ENCODE measurements at places on chromosomes 6 and 20.

DNA sequence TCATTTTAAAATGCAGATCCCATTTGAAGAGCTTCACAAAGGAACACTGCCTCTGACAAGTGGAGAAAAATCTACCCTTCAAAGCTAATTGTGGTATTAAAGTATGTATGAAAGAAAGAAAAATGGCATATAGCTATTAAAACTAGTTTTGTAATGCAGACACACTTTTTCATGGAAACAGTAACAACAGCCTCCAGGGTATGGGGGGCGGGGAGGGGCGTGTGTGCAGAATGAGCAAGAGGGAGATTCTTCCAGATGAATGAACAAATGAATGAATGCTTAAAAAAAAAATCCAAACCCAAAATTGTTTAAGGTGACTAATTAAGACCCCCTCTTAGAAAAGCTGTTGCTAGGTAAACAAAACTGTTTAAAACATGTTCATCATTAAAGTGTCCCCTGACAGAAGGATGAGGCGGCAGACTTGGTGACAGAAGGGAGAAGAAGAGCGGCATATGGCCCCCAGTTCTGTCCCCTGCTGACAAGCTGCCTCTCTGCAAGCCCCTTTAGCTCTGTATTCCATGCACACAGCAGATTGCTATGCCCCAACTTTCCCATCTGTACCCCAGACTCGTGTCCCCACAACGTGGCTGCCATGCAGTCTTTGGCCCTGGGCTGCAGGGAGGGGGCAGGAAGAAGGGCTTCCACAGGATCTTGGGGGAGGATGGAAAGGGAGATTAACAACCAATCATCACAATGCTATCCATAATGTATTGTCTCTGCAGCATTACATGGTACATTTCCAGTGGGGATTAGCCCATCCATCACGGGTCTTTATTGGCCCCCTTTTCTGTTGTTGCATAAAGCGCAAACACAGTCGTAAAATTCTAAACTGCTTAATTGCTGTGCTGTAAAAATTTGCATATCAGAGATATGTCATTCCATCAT is 108.4 kb upstream of the OLIG3 start:
- DNase-seq, result no peak

- DNase-seq, result no peak
Measured at GRCh38 chr6:56999049-56999448, 44.1 kb downstream of the BEND6 start.

DNA sequence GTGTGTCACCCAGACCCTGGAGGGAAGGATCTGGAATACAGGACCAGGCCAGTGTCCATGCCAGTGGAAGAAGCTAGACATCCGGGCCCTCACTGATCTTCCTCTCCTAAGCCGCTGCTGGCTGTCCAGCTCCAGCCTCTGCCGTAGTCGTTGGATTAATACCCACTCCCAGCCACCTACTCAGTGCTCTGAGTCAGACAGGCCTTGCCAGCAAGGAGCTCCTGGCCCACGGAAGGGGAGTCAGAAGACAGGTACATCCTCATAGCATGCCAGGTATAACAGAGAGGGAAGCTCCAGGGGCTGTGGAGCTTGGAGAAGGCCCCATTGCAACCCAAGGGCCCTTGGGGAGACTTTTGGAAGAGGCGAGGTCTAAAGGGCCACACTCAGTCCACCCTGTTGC is 49.0 kb downstream of the STK35 start:
- no peak for DNase-seq

- DNase-seq, result no peak
Measured at GRCh38 chr6:53874964-53875363, 80.2 kb downstream of the LRRC1 start.

DNA sequence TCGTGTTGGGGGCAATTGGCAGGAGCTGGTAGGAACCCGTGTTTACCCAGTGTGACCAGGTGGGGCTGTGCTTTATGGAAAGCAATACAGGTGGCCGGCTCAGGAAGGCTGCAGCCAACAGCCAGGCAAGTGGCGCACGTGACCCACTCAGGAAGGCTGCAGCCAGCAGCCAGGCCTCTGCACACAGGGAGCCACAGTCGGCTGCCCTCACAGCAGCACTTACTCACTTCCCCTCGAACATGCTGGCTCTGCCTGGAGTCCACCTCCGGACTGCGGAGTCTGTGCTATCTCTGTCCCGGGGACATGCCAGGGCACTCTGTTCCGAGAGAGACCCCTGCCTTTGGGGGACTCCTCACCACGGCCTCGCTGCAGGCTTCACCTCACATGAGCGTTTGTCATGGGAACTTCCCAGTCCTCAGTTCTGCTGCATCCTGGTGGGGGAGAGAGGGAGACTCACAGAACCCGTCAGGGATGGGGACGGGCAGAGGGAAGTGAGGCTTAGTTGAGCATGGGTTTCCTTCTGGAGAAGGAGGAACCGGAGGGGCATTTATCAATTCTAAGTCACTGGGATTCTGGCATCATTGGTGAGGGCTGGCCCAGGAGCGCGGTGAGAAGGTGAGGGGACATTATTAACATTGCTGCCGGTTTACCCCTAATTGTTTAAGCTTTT is 76.8 kb downstream of the TTLL2 start:
- DNase-seq, result no peak

DNA sequence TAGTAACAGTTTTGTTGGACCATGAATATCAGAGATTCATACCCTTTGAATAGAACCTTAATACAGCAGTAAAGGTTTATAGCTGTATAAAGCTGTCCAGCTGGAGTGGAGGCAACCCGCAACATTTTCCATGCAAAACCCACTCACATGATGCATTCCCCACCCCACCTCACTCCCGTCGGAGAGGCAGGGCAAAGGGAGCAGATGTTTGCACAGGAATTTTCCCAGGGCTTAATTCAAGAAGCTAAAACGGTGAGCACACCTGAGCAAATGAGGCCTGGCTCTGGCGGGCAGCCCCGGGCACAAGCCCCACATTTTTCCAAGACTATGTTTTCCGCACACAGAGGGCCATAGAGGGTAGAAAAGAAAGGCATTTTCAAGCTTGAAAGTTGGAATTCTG is 191.7 kb downstream of the FOXC1 start:
- no peak for DNase-seq

- no peak for DNase-seq
Measured at GRCh38 chr6:3769610-3770009, 18.1 kb upstream of the PXDC1 start.

- no peak for DNase-seq
Measured at GRCh38 chr6:131290955-131291354, 155.7 kb downstream of the AKAP7 start.

DNA sequence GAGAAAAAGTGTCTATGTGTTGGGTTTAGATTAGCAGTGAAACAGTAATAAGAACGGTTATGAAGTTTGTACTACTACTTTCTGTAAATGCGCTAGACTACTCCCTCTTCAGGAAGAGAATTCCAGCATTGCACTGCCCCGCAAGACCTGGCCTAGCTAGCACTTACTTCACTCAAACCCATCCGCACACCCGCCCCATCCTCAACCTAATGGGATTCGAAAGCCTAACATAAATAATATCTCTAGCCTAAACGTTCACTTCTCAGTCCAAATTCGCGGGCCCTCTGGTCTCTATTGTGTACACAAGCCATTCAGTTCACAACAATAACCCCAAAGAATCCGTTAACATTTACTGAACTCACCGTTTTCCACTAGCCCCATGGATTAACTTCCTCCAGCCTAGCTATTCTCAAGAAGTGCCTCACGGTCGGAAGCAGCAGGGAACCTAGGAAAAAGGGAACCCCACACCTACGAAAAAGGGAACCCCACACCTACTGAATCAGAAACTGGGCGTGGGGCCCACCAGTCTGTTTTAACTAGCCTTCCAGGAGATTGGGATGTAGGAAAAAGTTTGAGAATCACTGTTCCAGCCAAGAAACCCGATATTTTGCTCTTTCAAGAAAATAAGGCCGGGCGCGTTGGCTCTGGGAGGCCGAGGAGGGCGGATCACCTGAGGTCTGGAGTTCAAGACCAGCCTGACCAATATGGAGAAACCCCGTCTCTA is 45.4 kb upstream of the BTN3A2 start:
- DNase-seq, result no peak

GRCh38 chr20:24978513-24978912 is 14.0 kb downstream of the APMAP start:
- DNase-seq, result no peak

DNA sequence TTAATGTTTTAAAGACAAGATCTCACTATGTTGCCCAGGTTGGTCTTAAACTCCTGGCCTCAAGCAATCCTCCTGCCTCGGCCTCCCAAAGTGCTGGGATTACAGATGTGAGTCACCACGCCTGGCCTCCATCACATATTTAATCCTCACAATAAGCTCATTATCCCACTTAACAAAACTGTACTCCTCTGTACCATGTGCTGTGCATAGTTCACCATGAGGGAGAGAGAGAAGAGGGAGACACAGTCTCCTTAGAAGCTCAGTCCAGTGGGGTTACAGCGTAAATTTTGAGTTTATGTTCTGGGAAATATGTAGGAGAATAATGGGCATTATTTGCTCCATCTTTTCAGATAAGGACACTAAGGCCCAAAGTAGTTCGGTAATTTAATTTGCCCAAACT is 7.9 kb upstream of the CPNE5 start:
- no peak for DNase-seq

GRCh38 chr6:88115307-88115706 is 50.8 kb downstream of the CNR1 start:
- DNase-seq, result no peak

DNA sequence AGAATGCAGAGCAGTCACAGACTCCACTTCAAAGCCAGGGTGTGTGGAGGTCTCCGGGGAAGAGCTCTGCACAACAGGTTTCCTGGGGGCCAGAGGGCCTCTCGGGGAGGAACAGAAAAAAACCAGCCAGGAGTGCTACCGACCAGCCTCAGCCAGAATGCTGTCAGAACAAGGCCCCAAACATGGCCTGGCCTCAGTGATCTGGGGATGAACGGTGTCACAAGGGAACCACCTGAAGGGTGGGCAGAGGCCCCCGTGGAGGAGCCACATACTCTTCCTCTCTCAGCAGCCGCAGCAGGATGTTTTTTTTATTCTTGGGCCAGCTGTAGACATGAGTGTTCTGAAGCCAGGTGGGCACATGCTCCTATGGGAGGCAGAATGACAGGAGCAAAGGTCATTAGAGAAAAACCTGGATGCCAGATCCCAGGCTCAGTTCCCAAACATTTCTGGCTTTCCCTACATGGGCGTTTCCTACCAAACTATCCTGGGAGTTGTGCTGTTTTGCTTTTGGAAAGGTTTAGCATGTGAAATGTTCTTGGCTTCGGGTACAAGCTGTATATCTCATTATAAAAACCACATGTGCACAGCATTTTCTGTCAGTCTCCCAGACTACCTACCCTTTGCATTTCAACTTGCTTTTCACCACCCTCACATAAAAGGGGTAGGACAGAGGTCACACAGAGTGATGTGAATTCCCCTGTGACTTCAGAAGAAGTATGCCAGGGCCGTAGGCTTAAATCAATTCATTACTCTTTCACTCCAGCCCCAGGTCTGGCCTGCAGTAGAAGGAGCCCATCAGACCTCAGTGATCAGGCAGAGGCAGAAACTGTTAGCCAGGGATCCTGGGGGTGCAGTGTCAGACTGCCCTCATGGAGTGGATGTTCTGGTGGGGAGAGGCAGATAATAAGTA is 46.2 kb downstream of the TRAF3IP2 start:
- no peak for DNase-seq

All from activated CD4-positive, alpha-beta T cell treated with anti-CD3 and anti-CD28 coated beads, Interleukin-2, amount 50 U/mL, for 1 hour (primary cell).